Endothelial cell (in vitro differentiated cells): ENCODE measurements at places on chromosomes 12 and 14. TPM values are rescaled to one million over a fixed set of nuclear protein-coding genes. Genes with fewer than 3 reads are reported as not detected.

GRCh38 chr12:8037046-8037663 is 4.6 kb downstream of the FOXJ2 start:
- DNase-seq: no peak

GRCh38 chr14:104980611-104981531 is 2.7 kb upstream of the AHNAK2 start:
- DNase-seq: no peak

DNA sequence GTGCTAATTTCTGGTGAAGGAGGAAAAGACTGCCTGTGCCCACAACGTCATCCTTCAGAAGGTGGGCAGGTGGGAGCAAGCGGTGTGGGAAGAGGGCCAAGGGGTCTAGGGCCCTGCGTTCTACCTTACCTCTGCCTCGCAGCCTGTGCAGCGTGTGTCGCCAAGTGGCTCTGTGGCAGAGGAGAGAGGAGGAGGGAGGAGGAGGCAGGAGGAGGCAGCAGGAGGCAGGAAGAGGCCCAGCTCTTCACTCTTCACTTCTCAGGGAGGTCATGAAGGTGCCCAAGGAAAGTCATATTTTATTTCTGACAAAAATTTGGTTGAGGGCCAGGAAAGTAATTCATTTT is 177.9 kb downstream of the MYRFL start:
- no peak for DNase-seq

GRCh38 chr12:13433768-13434167 is 237.2 kb downstream of the EMP1 start:
- DNase-seq: no peak

DNA sequence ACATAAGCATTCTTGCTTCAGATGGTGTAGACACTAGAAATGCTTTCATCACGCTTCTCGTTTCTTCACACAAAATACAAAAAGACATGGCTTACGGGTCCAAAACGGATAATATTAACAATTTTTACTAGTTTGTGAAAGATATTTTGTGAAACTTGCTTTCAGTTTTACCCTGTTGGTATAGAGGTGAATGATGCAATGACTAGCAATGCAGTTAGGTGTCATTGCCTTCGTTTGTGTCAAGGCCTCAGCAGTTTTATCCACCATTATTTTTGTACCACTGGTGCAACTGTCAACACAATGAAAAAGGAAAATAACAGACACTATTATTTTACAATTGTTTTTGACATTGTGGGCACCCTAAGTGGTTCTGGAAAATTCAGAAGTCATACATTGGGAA is 323.0 kb downstream of the FLRT2 start:
- no peak for DNase-seq

- DNase-seq: peak; percentile 3
Measured at GRCh38 chr14:104551851-104552737, 27.5 kb upstream of the C14orf180 start.

GRCh38 chr12:2023365-2023764 is 19.1 kb upstream of the DCP1B start:
- DNase-seq: peak; percentile 15

DNA sequence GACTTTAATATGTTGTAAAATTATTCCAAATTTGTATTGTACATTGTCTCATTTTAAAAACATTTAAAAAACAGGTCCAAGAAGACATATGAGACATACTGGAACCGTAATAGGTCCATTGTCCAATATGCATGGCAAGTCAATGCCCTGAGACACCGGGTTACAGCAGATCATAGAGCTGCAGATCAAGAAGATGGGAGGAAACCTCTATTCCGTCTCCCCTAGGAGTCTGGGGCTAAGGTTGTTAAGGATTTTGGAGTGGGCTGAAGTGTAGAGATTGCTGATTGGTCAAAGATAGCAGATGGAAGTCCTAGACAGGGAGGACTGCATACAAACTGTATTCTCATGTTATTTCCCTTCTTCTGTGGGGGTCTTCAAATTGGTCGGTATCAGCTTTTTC is 108.3 kb upstream of the PLEKHA5 start:
- DNase-seq: no peak

DDN gene
- 0.10 TPM for total RNA-seq

AMDHD1 gene
- not detected for total RNA-seq

DNA sequence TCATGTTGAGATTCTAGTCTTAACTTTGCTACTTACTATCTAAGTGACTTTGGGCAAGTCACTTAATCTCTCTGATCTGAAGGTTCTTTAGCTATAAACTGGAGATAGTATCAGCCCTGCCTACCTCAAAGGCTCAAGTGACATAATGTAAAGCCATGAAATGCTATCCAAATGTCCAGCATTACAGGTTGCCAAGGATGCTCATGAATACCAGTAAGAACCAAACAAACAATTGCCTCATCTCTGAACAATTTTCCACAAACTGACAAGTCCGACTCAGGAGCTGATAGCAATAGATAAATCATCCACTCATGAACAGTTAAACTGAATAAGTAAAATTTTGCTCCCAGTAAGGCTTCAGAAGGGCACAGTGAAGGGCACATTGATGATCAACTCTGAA is 51.5 kb downstream of the LMNTD1 start:
- DNase-seq: no peak

DNA sequence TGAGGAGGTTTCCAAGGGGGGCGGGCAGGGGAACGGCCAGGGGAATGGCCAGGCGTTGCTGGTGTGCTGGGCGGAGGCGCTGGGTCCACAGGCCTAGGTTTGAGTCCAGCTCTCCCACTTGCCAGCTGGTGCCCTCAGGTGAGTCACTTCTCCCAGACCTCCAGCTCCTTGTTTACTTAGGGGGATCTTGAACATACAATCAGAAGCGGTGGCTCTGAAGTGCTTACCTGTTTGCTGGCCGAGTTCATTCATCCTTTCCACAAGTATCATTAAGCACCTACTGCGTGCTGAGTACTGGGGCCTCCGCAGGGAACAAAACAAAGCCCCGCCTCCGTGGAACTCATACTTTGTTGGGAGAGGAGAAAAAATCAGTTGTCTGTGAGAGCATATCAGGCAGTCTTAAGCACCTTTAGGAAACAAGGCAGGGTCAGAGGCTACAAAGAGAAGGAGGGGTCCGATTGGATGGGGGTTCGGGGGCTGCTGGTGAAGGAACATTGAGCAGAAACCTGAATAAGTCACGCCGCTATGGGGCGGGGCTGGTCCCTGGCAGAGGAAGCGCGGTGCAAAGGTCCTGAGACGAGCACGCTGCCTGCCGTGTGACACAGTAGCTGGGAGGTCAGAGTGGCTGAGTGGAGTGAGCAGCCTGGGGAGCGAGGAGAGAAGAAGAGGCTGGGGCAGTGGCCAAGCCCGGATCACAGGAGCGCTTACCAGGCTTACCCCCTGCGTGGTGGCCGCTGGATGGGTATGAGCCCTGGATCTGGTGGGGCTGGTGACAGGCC is 15.1 kb downstream of the MVK start:
- DNase-seq: no peak

SMCO2 gene
- 0.46 TPM for total RNA-seq

- DNase-seq: no peak
Measured at GRCh38 chr12:128914908-128915563, 61.8 kb downstream of the GLT1D1 start.

SLC10A1 gene
- not detected for total RNA-seq

DNA sequence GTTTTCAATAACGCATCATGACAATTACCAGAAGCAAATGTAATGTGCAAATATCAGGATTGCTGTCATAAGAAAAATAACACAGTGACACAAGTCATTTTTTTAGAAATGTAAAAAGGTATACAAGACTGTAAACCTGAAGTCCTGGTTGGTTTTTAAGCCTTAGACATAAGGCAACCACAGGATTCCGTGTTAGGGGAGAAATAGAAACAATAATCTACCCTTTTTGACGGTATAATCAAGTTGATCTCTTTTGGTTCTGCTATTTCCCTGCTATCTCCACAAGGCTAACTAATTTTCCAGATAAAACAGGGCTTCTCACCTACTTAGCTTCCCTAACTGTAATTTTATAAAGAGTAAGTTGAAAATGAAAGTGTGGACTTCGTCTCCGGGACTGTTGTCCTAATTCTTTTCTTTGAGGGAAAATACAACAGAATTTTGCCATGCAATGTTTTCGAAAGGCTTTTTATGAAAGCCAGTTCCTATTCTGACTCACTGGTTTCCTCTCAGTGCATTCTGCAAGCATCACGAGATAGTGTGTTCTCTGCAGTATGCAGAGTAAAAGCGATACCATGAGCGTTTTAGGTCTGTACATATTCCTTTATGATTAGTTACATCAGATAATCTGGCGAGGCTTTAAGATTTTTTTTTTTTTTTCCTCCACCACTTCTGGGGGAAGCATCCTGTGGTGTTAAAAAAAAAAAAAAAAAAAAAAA is 10.6 kb downstream of the MYO1H start:
- no peak for DNase-seq

SLC6A15 gene
- total RNA-seq: 5.3 TPM

- peak; percentile 44 for DNase-seq
Measured at GRCh38 chr14:102046337-102047278, 40.2 kb downstream of the HSP90AA1 start.

GRCh38 chr12:63068857-63069442 is 82.1 kb downstream of the AVPR1A start:
- DNase-seq: peak; percentile 23

DNA sequence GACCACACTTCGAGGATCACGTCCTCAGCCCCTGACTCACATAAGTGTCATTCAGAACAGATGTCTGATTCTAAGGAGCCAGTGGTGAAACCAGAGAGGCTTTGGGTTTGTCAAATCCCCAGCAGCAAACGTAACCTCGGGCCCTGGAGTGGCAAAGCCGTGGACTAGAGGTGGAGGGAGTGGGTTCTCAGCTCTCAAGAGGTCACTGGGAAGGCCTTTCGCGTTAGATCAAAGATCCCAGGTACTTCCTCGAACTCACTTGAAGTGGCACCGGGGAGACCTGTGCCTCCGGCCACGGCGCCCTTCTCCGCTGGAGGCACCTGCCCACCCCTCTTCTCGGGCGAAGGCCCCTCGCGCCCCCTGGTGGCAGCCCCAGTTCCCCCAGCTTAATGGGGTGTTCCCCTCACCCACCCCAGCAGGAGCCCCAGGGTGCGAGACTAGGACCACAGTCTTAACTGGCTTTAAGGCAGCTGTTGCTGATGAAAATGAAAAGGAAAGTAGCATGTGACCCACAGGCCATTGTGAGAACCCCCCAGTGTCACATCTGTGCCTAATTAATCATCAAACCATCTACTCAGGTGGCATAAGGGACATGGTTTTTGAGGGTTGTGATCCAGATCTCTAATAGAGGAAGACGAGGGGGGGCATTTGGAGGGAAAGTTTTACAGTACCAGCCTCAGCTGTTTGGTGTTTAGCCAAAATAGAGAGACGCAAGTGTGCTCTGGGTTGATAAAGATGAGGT is 672 bp upstream of the ESR2 start:
- peak; percentile 85 for DNase-seq

DNA sequence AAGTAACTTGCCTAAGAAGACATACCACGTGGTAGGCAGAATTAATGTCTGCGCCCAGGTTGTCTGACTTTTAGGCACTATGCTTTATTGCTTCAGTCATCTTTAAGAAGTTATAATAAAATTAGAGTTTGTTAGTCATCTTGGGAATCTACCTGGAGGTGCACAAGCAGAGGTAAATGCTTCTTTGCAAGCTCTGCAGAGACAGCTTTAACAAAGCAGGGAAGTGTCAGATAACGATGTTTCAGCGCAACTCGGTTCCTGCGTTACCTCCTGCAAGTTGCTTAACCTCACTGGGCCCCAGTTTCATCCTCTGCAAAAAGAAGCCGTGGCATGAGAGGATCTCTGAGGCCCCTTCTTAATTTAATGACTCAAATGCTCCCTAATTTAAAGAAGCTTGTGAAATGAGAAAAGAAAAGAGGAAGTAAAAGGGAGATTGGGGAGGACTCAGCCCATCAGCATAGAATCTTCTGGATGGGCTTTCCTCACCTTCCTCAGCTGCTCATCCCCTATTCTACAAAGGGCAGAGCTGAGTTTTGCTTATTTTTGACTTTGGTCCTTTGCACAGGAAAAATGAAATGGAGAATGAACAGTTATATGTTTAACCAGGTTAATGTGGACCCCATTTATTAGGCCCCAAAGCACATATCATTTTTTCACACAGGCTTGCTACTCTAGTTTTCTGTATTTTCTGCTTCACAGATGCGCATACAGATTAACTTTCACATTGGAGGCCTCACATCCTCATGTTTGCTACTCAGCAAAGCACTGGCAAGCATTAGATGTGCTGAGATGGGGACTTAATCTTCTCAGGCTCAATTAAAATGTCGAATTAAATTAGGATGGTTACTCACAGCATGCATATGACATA is 5.1 kb downstream of the ARHGDIB start:
- no peak for DNase-seq

- no peak for DNase-seq
Measured at GRCh38 chr12:119180380-119181040, 1.8 kb downstream of the HSPB8 start.

GRCh38 chr12:79691511-79692248 is 916 bp upstream of the PAWR start:
- DNase-seq: no peak

GRCh38 chr14:58078068-58078467 is 73.9 kb downstream of the ARMH4 start:
- no peak for DNase-seq

DNA sequence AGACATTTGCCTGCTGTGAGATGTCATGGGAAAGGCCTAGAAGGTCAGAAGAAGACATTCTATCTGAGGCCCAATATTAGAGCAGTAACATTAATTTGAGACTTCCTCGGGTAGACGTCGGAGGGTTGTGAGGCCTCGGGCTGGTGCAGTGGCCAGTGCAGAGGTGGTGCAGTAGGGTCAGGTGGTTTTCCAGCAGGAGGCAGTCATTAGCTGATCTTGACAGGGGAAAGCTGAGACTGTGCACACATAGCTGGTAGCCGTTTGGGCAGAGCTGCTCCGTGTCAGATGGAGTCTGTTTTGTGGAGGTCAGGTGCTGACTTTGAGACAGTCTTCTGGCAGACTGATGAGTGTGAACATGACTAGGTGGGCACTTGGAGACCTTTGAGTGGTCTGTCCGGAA is 65.7 kb upstream of the ASPG start:
- no peak for DNase-seq

JAG2 gene
- total RNA-seq: 280 TPM

- DNase-seq: no peak
Measured at GRCh38 chr12:93968536-93969285, 179.7 kb upstream of the PLXNC1 start.

DNA sequence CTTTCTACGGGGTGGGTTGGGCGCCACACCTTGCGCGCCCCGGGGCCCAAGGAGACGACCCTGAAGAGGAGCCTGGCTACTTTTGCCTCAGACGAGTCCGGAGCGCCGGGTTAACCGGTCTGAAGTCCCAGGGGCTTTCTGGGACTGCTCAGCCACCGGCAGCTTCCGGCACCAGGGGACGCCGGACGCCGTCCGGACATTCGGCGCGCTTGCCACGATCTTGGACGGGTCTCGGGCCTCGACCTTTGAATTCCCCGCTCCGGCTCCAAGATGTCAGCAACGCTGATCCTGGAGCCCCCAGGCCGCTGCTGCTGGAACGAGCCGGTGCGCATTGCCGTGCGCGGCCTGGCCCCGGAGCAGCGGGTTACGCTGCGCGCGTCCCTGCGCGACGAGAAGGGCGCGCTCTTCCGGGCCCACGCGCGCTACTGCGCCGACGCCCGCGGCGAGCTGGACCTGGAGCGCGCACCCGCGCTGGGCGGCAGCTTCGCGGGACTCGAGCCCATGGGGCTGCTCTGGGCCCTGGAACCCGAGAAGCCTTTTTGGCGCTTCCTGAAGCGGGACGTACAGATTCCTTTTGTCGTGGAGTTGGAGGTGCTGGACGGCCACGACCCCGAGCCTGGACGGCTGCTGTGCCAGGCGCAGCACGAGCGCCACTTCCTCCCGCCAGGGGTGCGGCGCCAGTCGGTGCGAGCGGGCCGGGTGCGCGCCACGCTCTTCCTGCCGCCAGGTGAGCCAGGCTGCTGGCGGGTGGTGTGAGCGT is at the start of gene ACOT4:
TSS of gene ACOT4 (plus strand) at position 184 of the 760 bp plus-strand sequence. CDS start at position 271, 87 bp downstream.
- DNase-seq: peak; percentile 34

GRCh38 chr14:29220072-29220471 is 453.5 kb downstream of the FOXG1 start:
- DNase-seq: no peak
